ENCODE measurements at places on chromosomes 4 and X.

GRCh38 chr4:2763511-2763967, 7.4 kb upstream of the TNIP2 start:
- DNase-seq, result no peak

DNA sequence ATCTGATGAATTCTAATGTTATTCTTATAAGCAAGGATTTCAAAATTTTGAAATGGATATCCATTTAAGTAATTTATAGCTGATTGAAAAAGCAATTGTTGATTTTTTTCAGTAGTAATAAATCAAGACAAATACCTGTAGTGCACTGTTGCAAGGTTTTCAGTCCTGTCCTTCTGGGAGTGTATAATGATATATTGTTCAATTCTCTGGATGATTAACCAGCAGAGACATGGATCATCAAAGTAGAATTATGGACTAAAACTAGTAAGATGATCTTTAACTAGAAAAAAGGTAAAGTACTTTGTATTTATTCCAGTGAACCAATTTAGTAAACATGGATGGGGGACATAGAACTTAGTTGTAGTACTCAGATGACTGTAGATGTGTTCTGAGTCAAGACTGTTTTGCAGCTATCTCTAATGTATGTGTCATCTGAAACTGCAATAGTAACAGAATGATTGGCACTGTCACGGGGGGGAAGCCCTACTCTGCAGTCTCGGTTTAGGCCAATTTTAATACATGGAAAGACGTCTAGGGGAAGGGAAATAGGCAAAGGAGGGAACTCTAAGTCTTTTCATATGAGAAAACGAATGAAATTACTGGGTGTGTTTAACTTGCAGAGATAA, 121.9 kb downstream of the GLRA3 start:
- DNase-seq, result no peak

GRCh38 chr4:20159516-20159915, 92.2 kb upstream of the SLIT2 start:
- DNase-seq, result no peak

- no peak for DNase-seq
Observed at GRCh38 chrX:50719614-50720013, 94.4 kb downstream of the SHROOM4 start.

DNA sequence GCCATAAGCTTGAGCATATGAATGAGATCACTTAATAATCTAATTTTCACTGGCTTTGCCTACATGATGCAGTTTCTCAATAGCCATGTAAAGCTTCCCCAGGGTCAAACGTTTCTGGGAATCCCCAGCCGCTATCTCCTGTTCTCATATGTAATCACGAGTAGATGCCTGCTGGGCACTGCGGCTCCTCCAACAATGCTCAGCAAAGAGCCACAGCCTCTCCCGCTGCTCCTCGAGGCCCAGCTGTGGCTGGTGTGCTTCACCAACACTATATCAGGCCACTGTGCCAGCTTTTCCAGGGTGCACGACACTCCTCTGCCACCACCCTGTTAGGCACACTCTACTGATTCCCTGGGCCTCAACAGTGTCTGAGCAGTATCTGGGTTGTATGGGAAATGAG, 78.3 kb upstream of the RASGEF1B start:
- no peak for DNase-seq

DNA sequence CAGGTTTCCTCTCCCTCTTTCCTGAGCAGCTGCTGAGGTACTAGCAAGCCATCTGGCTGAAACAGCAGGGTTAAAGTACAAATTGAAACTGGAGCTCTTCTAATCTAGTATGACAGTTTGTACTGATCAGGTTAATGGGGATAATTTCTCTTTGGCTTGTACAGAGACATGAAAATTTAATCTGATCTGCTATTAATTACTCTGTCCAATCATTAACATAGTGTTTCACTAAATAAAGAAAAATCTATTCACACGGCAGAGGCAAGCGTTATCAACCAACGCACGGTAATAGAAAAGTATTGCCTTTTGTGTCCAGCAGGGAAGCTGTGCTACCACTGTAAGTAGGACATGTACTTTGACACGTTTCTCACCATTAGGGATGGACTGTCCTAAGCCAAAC, 71.1 kb downstream of the IGSF1 start:
- DNase-seq, result no peak

GRCh38 chrX:9310616-9311015, 154.2 kb upstream of the TBL1X start:
- DNase-seq, result no peak

GRCh38 chrX:95441836-95442235, 1242.8 kb upstream of the DIAPH2 start:
- DNase-seq, result no peak

DNA sequence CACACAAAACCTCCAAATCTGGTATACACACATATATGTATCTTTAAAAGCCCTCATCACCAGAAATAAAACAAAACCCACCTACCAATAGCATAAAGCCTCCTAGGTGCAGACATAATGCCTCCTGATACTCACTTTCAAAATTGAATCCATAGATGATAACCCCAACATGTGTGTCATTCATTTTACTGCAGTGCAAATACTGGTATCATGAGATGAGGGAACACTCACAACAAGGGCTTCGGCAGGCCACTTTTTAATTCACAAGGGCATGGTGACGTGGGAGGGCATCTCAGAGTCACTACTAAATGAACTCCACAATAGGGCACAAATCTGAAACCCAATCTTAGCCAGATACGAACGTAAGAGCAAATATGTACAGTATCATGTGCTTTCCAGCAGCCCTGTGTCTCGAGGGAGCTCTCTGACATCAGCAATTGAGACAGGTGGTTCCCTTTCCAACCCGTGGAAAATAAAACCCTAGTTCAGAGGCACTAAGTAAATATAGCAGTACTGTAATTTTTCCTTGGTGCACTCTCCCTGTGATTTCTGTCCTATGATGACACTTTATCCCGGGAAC, 14.1 kb upstream of the PPARGC1A start:
- DNase-seq, result no peak

GRCh38 chr4:137417676-137418075, 114.6 kb downstream of the PCDH18 start:
- no peak for DNase-seq
